ENCODE measurements at places on chromosomes 7 and 10.

GRCh38 chr7:77497079-77497478 is 40.0 kb upstream of the PTPN12 start:
- DNase-seq, result no peak

GRCh38 chr10:62746951-62747729 is 57.4 kb upstream of the ADO start:
- no peak for DNase-seq

- no peak for DNase-seq
Measured at GRCh38 chr10:11602919-11603523, 8.4 kb downstream of the USP6NL start.

GRCh38 chr7:139829025-139829774 is at the start of gene TBXAS1:
Gene TBXAS1 (plus strand): TSS chr7:139829264. CDS start chr7:139829391, 127 bp downstream.
- no peak for DNase-seq

- no peak for DNase-seq
Measured at GRCh38 chr10:3226960-3227744, 54.6 kb upstream of the PITRM1 start.

Measured in germinal center (tissue), 1 donor.